ENCODE measurements at places on chromosomes 3 and 15. TPM values are rescaled to one million over a fixed set of nuclear protein-coding genes. Genes with fewer than 3 reads are reported as not detected.

- DNase-seq: no peak
Measured at GRCh38 chr3:61872077-61872706, 310.8 kb downstream of the PTPRG start.

Gene C3orf22
- polyA plus RNA-seq: 0.63 TPM

DNA sequence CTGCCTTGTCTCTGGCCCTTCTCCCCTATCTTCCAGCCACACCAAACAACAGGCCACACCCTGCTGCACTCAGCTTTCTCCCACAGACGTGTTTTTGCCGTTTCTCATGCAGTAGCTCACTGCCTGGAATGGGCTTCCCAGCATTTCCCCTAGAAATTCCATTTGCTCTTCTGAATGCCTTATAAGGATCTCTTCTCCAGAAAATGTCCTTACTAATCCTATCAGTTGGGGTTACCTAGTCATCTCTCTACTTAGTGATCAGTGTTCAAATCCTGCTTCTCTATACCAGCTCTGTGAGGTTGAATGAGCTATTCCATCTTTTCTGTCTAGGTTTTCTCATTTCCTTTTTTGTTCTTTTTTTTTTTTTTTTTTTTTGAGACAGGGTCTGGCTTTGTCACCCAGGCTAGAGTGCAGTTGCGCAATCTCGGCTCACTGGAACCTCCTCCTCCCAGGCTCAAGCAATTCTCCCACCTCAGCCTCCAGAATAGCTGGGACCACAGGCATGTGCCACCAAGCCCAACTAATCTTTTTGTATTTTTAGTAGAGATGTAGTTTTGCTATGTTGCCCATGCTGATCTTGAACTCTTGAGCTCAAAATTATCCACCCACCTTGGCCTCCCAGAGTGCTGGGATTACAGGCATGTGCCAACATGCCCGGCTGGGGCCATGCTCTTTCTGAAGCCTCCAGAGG, 98.2 kb upstream of the CHD2 start:
- peak; percentile 32 for DNase-seq

GRCh38 chr3:192906940-192907339, 10.7 kb downstream of the MB21D2 start:
- DNase-seq: no peak

Gene C2CD4B
- polyA plus RNA-seq: 2.4 TPM

Gene TEX55
- polyA plus RNA-seq: not detected

DNA sequence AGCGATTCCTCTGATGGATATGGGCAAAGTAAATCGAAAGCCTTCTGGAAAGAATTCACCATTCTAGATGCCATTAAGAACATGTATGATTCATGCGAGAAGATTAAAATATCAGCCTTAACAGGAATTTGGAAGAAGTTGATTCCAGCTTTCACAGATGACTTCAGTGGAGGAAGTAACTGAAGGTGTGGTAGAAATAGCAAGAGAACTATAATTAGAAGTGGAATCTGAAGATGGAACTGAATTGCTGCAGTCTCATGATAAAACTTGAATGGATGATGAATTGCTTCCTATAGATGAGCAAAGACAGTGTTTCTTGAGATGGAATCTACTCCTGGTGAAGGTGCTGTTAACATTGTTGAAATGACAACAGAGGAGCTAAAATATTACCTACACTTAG, 30.1 kb upstream of the TBC1D23 start:
- DNase-seq: no peak

Gene ZBBX
- 0.24 TPM for polyA plus RNA-seq

DNA sequence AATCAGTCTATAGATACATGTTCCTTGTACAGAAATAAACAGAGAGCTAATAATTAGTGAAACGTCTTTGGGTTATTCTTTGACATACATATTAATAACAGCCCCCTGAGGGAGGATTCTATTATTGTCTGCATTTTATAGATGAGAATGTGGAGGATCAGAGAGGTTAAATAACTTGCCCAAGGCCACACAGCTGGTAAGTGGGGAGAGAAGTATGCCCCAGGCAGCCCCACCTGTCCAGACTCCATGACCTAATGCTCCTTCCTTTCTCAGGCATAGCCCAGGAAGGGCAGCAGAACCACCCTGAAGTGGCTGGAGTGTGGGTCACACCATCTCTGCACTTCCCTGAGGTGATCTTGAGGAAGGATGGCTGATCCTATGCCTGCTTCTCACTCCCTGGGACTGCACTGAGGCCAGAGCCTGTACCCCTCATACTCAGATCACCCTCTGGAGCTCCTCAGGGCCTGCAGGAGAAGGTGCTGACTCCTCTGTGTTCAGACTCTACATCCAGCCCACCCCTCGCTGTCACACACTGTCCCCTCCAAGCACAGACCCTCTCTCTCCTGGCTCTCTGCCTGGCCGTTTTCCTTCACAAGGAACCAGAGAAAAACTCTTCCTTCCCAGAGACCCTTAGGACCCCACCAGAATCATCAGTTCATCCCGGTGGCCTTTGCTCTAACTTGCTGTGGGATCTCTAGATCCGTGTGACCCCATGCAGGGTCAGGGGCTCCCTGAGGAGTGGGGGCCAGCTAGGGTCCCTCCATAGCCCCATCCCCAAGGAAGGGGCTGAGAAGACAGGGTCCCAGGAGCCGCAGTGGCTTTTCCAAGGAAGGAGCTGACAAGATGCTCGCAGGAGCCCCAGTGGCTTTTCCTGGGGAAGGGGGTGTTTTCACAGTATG, 4.4 kb upstream of the HHATL start:
- no peak for DNase-seq

GRCh38 chr3:69012800-69013252, 658 bp downstream of the EOGT start:
- peak; percentile 24 for DNase-seq

GRCh38 chr15:69436951-69437350, 15.7 kb upstream of the RPLP1 start:
- no peak for DNase-seq

- no peak for DNase-seq
Measured at GRCh38 chr3:125211523-125212090, 941 bp downstream of the SLC12A8 start.

DNA sequence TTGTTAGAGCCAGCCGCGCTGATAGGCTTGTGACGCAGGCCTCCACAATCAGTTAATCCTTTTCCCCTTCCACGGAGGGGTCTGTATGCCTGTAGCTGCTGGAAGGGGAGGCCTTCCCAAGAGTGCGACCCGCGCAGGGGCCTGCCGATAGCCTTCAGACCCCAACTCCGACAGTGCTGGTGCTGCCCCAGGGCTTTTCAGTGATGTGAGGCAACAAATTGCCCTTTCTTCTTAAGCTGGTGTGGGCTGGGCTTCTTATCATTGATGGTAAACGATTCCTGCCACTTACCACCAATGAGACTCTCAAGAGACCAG, 143.4 kb downstream of the CHSY1 start:
- no peak for DNase-seq

- no peak for DNase-seq
Measured at GRCh38 chr15:95624616-95625361, 705.7 kb upstream of the NR2F2 start.

DNA sequence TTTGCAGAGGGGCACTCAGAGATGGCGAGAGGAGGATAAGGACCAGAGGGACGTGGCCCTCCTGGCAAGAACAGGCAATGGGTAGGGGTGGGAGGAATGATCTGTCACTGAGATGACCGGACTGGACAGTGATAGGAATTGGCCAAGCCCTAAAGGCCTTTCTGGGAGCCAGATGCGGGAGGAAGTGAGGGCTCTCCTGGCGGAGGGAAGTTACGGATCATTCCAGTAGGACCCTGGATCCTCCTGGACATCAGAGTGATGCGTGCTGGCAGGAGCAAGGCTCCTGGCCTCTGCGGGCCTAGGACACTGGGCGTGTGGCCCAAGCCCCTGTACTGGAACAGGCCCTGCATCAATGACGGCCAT, 23.4 kb downstream of the KIF7 start:
- no peak for DNase-seq

DNA sequence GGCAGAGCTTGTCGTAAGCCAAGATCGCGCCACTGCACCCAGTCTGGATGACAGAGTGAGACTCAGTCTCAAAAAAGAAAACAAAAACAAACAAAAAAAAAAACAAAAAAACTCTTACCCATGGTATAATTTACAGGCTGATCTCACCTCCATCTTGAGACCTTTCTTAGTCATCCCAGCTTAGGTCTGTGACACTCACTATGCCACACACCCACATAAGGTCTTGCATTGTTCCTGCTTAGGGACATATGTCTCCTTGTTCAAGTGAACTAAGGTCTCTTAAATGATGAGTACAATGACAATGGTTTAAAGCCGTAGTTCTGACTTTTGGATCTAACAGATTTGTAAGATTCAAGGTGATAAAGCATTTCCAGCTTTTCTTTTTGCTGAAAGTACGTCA, 360.2 kb upstream of the ARHGEF26 start:
- DNase-seq: no peak

Gene GUCA1C
- polyA plus RNA-seq: not detected

- DNase-seq: no peak
Measured at GRCh38 chr3:188523291-188523690, 369.3 kb downstream of the LPP start.

GRCh38 chr3:195555110-195555509, 12.0 kb upstream of the PPP1R2 start:
- DNase-seq: no peak

- DNase-seq: no peak
Measured at GRCh38 chr3:78863306-78864203, 904.2 kb downstream of the ROBO1 start.

- no peak for DNase-seq
Measured at GRCh38 chr3:61613666-61614065, 52.3 kb downstream of the PTPRG start.

DNA sequence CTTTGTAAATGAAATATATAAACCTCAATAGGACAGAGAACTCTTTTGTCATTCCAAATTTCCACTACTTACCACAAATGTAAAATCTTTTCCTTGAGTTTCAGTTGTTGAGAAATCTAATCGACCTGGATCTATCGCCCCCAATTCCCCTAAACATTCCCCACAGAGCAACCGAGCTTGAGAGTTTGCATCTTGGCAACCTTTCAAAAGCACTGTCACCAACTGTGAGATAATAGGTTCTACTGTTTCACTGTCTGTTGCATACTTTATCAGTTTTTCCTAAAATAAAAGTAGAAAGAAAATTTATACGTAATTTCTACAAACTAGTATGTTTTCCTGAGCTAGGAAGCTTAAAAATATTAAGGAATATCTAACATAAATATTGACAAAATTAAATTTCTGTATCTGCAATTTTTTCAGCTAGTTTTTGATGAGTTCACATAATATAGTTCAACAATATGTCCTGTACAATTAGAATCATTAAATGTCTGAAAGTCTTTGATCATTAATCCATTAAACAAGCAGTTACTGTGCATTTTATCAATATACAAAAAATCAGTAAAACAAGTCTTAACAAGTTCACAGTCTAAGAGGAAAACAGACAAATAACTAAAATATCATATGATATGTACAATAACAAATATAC, 54.5 kb downstream of the ATR start:
- no peak for DNase-seq

DNA sequence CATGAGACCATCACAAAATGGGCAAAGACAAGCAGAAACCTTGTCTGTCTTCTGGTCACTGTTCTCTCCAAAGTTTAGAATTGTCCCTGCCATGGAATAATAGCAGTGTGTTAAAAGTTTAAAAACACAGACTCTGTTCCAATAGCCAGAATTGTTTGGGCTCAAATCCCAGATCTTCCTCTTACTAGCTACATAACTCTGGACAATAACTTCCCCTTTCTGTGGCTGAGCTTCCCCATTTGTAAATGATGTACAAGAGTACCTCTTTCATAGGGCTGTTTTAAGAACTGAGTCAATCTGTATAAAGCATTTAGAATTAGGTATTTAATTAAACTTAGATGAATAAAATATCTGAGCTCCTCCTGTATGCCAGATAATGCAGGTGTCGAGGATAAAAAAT, 623.0 kb downstream of the NTRK3 start:
- no peak for DNase-seq

DNA sequence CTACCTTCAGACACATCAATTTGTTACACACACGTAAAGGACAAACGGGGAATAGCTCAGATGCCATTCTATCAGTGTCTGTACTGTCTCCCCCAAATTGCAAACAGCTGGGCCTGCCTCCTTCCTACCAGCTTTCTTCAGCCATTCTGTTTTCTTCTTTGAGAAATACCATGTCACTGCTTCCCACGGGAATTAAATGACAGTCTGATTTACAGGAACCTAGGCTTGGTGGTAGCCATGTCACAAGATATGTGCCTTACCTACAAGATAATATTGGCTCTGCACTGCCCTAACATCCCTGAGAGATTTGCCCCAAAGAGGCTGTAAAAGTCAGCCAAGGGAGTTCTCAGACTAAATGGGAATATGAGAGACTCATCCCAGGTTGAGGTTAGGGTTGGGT, 308.3 kb downstream of the LRTM1 start:
- DNase-seq: no peak

- no peak for DNase-seq
Measured at GRCh38 chr3:37477275-37477674, 302.9 kb upstream of the LRRFIP2 start.

GRCh38 chr3:147875498-147875897, 466.3 kb downstream of the ZIC1 start:
- DNase-seq: no peak

- no peak for DNase-seq
Measured at GRCh38 chr3:100317912-100318311, 16.6 kb upstream of the NIT2 start.
